ENCODE measurements at places on chromosomes 16 and 17.

GRCh38 chr16:69270831-69271230, 40.3 kb upstream of the VPS4A start:
- DNase-seq: no peak

GRCh38 chr16:75272097-75272551, 20.7 kb upstream of the BCAR1 start:
- no peak for DNase-seq

DNA sequence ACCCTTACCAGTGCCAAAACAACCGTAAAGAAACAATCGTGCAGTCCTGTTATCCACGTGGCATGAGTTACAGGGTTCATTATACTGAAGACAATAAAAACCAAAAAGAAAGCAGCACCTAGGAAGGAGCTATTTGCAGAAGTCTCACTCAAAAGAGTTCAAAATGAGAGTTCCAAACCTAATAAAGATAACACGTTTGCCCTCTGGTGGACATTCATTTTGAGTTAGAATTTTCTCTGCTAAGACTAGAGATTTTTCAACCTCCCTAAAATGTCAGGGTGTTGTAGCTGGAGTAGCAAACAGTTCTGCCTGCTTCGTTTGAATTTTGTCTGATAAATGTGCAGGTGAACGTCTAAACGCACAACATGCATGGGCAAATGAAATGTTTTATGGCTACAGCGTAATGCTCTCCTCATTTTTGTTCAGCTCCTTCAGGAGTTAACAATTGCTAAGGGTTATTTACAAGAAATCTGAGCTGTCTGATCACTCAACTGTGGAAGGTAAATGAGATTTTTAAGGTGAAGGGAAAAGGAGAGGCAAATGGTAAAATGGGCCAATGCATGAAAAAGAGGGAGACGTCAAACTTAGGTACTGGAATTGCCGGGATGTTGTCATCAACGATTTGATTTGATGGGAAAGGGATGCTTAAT, 1067.9 kb upstream of the EEF2KMT start:
- DNase-seq: peak; percentile 2

DNA sequence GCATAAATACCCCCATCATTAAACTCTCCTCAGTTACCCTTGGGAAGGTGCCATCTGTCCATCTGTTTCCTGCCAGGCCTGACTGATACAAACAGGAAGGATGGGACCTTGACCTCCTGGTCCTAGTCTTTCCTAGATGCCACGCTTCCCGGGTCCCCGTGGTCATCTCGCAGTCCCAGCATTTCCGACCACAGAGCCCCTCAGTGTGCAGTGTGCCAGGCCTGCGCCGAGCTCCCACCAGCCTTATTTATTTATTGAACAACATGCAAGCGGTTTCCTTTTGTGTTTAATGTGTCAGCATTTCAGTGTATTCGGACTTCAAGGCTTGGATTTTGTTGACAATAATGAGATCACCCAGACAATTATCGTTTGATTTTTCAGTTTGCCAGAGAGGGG, 45.6 kb upstream of the NKD1 start:
- no peak for DNase-seq

DNA sequence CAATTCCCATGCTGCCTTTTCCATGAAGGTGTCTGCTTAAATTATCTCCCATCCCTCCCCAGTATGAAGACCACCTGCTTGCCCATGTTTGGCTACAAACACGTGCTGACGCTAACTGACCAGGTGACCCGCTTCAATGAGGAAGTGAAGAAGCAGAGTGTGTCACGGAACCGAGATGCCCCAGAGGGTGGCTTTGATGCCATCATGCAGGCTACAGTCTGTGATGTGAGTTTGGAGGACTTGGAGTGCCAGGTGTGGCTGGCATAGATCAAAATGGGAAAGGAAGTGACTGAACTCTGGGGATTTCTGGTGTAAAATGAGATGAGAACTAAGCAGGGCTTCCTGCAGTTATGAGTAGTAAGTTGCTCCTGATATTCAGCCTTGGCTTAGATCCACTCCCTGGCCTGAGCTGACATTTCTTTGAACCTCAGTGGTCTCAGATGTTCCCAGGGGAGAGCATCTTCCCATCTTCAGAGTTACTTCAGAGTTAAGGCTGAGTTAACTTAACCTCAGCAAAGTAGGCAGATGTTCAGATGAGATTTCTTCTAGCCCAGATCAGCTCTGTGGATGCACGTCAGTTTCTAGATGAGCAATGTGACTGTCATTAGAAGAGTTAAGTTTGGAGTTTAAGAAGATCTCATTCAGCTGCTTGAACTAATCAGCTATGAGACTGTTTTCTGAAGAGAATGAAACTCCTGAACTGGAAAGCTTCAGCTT, 32.7 kb downstream of the ITGB3 start:
- no peak for DNase-seq

DNA sequence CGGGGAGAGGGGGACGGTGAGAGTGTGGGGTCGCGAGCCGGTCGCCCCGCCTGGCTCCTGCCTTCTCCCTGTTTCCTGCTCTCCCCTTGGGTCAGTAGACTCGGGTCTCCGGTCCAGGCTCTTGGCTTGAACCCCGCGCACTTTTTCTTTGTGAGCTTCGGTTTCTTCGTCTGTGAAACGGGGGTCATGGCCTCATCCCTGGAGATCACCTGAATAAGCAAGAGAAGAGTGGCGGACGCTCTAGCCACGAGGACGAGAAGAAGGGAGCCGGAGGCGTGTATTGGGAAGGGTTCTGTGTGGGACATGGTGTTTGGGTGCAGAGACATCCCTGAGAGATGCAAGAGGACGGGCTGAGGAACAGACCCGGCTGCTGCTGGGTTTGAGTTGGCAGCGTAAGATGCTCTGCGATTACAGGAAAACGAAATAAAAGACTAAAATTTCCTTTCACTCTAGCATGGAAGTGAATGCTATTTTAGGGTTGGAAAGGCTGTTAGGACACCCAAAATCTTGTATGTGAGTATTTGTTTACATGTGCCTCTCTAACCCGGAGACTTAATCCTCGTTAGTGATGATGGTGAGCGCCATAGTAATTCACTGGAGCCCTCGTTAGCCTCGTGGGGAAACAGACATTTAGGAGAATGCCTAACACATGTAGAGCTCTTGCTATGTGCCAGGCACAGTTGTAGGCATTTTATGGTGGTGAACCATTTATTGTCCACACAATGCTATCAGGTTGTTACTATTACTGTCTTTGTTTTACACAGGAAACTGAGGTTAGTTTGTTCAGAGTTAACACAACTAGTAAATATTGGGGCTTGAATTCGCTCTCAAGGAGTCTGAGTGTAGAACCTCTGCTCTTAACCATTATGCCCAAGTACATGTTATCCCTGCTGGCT, 646 bp downstream of the KIF22 start:
- DNase-seq: peak; percentile 14

DNA sequence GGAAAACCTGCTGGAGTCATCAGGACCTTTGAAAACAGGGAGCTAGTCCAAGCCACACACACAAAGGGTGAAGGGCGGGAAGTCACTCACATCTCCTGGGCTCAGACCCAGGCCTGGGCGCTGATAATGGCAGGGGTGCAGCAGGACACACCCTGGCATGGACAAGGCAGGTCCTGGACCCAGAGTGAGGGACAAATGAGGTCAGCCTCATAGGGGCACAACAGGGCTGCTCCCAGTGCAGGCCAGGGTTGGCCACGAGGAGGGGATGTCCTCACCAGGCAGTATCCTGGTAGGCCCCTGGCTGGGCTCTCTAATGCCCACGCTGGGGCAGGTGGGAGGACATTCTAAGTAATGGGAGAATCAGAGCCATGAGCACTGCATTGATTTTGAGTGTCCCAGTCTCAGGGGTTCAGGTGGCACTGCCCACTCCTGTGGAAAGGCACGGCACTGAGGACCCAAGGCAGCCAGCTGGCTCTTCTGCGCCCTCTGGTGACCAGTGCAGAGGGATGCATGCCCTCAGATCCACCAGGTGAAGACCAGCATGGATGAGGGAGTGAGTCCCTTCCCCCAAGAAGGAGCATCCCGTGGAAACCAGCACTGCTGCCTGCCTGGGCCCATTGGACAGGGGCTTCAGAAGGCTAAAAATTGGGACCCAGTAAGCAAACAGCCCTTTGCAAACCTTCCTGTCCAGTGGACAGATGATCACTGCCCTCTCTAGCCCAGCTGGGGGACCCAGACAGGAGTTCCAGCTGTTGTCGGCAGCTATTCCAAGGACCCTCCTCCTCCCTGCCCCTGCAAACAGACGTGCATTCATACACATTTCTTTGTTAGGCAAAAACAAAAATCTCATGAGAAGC, 23.4 kb upstream of the SREBF1 start:
- peak; percentile 78 for DNase-seq

DNA sequence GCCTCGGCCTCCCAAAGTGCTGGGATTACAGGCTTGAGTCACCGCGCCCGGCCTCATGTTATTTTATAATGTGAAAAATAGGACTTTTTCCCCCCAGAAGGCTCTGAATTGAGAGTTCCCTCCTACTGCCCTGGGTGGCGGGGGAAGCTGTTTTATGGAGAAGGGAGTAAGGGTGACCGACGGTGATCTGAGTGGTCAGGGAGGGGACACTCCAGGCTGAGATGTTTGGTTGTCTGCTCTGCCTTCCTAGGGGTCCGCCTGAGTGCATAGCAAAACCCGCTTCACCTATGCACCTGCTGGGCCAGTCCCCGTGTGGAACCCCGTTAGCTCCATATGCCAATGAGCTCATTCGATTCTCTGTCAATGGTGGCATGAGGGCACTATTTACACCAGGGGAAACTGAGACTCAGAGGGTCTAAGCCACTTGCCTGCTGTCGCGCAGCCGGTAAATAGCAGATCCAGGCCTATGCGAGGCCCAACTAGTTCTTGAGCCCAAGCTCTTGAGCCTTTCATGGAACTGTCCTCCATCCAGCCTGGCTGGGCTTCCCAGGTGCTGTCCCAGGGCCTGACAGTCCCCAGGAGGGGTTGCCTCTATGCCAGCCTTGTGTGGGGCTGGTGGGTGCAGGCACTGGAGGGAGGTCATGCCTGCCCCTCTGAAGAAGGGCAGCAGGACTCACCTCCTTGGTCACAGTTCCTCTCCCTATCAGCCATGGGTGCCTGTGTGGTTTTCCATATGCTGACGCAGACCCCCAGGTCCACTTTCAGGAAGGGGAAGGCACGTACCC, 1.7 kb upstream of the GJD3 start:
- no peak for DNase-seq

GRCh38 chr16:85312642-85313525, 200.6 kb upstream of the CIBAR2 start:
- peak; percentile 92 for DNase-seq

DNA sequence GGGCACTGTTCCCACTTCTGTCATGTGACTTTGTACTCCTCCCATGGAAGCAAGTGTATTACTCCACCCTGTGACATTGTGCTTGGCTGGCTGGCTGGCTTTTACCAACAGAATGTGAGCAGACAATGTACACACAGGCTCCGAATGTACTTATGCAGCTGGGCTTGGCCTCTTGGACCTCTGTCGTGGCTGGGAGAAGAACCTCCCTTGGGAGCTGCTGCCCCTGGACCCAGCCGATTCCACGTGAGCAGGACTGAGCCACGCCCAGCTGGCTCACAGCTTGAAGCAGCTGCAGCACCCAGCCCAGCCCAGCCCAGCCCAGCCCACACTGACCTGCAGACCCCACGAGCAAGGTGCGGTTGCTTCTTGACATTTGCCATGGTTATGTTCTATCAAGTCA, 177.5 kb downstream of the RBFOX3 start:
- DNase-seq: no peak

DNA sequence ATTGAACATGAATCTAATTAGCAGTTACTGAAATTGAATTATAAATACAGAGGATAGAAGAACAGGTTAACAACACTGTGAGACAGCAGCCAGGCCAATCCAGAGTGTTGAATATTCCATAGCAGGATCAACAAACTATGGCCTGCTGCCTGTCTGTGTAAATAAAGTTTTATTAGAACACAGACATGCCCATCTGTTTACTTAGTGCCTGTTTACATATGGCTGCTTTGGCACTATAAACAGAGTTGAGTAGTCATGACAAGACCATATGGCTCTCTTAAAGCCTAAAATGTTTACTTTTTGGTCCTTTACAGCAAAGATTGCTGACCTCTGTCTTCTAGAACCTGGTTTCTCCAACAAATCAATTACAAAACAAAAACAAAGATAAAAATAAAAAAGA, 115.4 kb upstream of the CDC42EP4 start:
- DNase-seq: no peak

DNA sequence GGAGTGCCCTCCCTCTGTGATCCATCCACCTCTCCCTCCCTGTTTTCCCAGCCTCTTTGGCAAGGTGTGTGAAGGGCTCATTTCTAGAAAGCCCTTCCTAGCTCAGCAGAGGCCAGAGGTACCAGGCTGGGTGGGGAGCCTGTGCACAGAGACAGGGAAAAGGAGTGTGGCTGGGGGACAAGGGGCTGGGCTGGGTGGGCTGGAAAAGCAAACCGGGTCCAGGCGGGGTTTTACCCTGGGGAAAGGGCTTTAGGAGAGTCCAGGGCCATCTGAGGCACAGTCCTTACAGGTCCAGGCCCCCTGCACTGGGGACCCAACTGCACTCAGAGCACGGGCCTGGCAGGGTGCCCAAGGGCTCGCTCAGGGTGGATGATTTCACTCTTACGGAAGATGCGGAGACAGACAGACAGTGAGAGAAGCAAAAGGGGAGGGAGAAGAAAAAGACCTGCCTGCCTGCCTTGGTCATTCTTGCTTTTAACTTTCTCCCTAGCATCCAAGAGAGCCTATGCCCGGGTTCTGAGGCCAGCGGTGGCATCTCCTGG, 7.0 kb downstream of the CRHR1 start:
- no peak for DNase-seq

GRCh38 chr17:330993-331701, 21.5 kb downstream of the RPH3AL start:
- DNase-seq: no peak

- DNase-seq: peak; percentile 97
Measured at GRCh38 chr17:47905221-47905733, 9.2 kb downstream of the SP2 start.

GRCh38 chr16:81796035-81796434, 16.9 kb downstream of the PLCG2 start:
- no peak for DNase-seq

DNA sequence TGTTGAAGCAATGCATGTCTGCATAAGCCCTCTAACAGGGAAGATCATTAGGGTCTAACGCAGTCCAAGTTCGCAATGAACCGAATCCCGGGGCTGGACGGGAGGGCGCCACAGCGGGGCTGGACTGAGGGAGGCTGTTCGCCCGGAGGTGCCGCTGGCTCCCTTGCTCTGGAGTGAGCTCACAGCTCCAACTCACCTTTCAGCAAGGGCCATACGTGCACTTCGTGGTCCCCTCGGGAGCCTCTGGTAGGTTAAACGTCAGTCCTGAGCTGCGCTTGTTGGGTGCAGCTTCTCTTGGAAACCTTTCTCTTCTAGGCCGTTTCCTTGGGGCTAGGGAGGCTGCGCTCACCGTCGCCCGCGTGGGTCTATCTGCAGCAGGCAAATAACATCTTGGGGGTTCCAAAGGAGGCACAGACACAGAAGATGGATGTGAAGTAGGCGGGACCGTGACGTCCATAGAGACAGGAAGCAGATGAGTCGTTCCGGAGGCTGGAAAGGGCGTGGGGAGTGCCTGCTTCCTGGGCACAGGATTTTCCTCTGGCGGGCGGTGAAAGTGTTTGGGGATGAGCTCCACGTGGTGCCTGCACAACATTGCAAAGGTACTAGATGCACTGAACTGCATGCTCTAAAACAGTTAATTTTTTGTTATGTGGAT, 21.9 kb downstream of the ATP2C2 start:
- DNase-seq: no peak

- DNase-seq: no peak
Measured at GRCh38 chr17:55722742-55723487, at the start of gene TMEM100. TMEM100 (minus strand) TSS chr17:55722864; CDS start chr17:55721070, 1,794 bp downstream.
